ENCODE measurements at places on chromosomes 16 and 17.

DNA sequence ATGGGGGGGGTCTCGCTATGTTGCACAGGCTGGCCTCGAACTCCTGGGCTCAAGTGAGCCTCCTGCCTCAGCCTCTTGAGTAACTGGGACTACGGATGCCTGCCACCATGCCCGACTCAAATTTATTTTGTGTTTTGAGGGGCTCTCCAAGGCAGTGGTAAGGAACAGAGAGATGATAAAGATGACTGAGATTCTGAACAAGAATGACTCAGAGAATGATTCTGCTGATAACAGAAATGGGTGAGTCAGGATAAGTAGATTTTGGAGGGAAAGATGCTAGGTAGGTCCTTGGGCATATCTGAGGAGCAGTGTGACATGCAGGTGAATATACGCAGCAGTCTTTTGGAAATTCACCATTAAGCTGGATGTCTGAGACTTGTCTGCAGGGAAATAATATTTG lies 2.6 kb downstream of the TMEM220 start:
- DNase-seq: no peak

DNA sequence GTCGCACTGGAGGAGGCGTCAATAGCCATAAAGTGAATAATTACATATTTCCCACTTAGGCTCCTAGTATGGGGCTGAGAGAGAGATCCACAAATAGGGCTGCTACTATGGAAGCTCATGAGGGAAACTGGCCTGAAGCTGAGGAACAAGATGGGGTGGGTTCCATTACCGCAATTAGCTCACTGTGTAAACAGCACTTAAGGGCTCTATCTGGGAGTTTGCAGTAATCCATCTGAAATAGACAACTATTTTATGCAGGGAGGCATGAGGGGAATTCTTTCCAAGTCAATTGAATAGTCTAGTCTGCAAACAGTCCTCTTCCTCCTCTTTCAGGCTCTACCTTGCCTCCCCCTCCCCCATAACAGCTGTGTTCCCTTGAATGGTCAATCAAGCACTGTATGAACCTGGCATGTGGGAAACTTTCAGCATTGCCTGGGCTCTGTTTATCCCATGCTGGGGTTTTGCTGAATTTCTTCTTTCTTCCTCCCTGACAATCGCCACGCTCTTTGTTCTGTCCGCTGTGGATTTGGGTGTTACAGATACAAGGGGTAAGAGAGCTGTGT lies 56.1 kb upstream of the MAF start:
- no peak for DNase-seq

- DNase-seq: no peak
Observed at GRCh38 chr17:21302711-21303425, 18.4 kb downstream of the MAP2K3 start.

DNA sequence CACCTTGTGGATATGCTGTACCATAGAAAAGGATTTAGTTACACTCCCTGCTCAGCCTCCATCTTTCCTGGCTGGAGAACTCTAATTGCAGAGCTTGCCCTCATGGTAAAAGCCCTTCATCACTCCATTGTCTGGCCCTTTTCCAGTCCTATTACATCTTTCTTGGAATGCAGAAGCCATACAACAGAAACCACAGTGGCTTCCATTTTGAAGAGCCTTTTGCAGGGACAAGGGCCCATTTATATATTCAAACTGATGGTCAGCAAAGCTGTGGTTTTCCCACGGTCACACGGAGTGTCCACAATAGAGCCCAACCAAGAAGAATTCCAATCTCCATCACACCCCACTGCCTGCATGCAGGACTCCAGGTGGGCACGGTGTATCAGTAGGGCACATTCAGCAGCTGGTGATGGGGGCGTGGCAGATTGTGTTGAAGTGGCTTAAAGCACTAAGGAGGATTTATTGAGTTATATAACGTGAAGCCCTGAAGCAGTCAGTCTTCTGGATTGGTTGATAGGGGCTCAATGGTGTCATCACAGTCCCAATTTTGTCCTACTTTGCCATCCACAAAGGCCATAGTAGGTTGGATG lies 20.3 kb downstream of the COPRS start:
- DNase-seq: no peak

GRCh38 chr17:79188048-79188447 lies 113.4 kb downstream of the ENGASE start:
- DNase-seq: no peak

- DNase-seq: no peak
Observed at GRCh38 chr16:68324336-68324735, 13.5 kb downstream of the PRMT7 start.

DNA sequence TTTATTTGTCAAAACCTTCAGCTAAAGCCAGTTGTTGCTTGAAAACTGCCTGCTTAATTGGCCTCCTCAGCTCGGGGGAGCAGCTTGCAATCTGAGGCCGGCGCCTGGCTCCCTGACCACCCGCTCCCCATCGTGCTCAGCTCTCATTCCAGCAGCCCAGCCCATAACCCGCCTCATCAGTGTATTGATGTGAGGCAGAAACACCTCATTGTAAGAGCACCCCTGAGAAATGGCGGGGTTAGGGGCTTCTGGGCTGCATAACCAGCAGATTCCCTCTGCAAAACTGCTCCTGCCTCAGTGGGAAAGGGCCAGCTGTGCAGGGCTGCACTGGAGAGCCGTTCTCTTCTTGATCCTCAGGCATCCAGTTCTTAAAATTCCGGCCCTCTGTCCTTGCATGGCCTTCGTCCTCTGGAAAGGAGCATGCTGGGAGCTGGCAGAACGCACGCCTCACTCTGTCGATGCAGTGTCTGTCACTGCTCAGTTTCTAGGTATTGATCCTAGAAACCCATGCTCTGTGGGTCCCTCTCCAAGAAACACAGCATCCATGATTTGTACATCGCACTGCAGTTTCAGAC lies 113.8 kb upstream of the CHMP6 start:
- DNase-seq: no peak

GRCh38 chr17:76150712-76151622 lies 9.9 kb upstream of the FOXJ1 start:
- DNase-seq: no peak

Measured in inflammatory macrophage treated with lipopolysaccharide for 4 hours (primary cell).